Esophagus squamous epithelium (tissue), 5 donors: ENCODE measurements at places on chromosomes 5 and 9.

- DNase-seq = no peak
Observed at GRCh38 chr9:134951461-134951860, 33.7 kb upstream of the FCN1 start.

DNA sequence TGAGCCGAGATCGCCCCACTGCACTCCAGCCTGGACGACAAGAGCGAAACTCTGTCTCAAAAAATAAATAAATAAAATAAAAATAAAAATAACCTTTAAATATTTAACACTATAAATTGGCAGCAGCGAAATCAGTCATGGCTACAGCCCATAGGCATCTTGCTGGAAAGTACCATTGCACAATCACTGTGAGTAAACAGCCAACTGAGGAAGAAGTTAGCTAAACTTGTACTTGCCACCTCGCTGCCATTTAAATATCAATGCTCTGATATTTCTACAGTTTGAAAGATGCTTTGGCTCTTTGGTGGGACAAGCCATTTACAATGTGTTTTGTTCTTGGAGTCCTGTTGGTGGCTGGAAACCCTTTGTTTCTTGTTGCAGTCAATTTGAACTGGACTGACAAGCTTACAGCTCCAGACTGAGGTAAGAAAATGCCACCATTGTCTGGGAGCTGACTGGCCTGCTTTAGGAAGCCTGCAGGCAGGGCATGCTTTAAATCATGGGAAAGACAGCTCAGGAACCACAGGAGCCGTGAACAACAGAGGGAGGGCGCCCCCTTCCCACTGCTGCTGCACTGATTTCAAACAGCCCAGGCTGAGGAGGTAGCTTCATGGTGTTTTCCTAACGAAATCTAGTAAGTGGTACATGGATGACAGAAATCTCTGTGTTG, 322.8 kb upstream of the RFX3 start:
- DNase-seq = no peak

DNA sequence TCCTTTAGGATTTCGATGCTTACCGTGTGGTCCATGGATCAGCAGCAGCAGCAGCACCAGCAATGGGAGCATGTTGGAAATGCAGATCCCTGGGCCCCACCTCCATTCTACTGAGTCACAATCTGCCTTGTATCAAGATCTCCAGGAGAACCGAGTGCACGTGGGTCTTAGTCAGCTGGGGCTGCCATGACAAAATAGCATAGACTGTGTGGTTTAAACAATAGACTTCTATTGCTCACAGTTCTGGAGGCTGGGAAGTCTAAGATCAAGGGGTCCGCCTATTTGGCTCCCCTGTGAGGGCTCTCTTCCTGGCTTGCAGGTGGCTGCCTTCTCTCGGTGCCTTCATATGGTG, 1.3 kb upstream of the PROP1 start:
- no peak for DNase-seq

DNA sequence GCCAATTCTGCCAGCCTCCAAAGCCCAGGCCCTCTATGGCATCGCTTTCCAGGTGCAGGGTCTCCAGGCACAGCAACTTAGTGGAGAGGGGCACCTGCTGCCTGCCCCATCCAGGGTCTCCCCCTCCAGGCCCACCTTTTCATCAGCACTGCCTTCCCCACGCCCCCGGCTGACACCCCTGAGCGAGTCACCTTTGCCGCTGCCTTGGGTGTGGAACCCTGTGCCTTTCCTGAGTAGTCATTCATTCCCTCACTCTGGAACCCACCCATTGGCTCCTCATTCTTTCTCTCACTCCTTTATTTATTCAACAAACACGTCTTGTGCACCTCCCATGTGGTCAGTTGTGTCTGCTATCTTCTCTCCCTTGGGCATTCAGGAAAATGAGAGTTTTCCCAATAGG, 14.5 kb upstream of the RPL26L1 start:
- no peak for DNase-seq

DNA sequence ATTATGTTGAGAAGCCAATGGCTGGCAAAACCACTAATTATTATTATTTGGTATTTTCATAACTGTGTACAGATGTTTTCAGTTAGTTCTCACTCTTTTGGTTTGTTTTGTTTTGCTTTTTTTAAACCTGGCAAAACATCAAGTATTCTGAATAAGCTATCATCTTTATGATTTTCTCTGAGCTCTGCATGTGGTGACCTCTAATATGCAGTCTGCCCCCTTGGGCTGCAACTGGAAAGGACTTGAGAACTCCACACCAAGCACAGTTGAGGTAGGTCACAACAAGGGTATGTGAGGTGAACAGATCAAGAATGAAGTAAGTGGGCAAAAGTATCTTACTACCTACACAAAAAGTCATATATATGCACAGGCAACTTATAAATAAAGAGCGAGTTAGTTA, 202.2 kb downstream of the NFIB start:
- DNase-seq = no peak

DNA sequence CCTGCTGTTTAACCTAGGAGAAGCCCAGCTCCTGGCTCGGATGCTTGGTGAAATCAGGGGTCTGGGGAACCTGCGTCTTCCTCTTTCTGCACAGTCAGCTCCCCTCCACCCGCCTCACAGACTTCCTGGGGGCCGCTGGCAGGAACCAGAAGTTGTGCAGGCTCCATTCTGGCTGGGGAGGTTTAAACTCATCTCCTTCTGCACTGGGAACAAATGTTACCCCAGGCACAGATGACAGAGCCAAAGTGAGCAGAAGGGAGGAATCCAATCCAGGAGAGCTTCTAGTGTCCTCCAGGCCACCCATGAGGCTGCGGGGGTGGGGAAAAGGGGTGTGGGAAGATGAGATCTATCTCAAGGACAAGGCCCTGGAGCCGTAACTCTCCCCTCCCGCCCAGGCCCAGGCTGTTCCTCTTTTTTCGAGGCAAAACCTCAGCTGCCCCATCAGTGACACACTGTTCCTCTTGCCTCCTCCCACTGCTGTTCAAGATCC, 31.2 kb downstream of the KCNMB1 start:
- peak; percentile 22 for DNase-seq

DNA sequence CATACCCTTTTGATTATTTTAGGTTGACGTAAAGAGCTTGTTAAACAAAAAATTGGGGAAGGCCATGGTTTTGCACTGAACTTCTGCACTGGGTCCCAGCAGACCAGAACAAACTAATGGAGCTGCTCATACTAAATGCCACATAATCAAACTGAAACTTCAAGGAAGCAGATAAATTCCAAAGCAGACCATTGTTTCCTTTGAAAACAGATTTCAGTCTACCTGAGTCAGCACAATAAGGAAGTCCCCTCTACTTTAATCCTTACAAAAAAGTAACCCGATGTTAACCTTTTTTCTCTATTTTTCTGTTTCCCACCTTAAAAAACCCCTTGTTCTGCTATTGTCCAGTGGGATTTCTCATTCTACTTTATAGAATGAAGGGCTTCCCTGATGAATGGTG, 39.2 kb downstream of the WDR36 start:
- no peak for DNase-seq

- DNase-seq = no peak
Observed at GRCh38 chr5:142324136-142324870, 518 bp downstream of the SPRY4 start.

DNA sequence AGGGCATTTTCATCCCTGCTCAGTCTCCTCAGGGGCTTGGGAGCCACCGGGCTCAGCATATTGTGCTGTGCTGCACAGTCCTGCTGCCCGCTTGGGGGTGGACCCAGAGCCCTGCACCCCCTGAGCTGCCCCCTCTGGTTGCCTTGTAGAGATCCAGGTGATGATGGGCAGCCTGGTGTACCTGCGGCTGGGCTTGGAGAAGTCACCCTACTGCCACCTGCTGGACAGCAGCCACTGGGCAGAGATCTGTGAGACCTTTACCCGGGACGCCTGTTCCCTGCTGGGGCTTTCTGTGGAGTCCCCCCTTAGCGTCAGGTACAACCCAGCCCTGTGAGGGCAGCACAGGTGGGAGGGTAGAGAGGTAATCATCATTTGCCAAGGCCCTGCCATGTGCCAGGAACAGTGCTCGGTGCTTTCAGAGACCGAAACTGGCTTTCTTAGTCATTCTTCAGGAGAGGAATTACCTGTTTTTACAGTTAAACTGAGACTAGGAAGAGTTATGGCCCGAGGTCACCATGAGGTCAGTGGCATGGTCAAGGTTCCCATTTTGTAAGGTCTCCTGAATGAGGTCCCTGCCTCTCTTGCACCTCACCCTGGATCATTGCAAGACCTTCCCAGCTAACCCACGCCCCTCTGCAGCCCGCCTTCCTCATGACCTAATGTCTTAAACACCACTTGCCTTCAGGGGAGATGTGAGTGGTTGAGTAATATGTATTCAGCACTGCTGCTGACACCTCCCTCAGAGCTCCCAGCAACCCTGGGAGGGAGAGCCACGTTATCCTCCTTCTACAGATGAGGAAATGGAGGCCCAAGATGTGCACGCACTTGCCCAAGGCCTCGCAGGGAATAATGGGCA, 7.5 kb downstream of the NHP2 start:
- DNase-seq = no peak

GRCh38 chr9:70806875-70807274, 314.5 kb downstream of the TRPM3 start:
- DNase-seq = no peak

DNA sequence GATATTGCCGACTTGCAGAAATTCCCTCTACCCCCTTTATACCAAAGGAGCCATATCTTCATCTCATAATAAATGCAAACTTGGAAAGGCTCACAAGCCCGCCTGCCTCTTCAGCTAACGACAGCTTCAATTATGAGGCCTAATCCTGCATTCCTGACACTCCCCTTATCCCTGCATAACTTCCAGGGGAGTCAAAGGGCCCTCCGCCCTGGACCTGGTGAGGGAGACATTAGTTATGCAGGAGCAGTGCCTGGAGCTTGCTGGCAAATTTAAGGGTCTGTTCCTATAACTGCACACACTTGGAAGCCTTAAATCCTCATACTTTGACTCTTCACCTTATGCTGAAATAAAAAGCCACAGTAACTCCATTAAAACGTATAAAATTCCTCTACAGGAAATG, 617.9 kb downstream of the BNC2 start:
- DNase-seq = no peak

DNA sequence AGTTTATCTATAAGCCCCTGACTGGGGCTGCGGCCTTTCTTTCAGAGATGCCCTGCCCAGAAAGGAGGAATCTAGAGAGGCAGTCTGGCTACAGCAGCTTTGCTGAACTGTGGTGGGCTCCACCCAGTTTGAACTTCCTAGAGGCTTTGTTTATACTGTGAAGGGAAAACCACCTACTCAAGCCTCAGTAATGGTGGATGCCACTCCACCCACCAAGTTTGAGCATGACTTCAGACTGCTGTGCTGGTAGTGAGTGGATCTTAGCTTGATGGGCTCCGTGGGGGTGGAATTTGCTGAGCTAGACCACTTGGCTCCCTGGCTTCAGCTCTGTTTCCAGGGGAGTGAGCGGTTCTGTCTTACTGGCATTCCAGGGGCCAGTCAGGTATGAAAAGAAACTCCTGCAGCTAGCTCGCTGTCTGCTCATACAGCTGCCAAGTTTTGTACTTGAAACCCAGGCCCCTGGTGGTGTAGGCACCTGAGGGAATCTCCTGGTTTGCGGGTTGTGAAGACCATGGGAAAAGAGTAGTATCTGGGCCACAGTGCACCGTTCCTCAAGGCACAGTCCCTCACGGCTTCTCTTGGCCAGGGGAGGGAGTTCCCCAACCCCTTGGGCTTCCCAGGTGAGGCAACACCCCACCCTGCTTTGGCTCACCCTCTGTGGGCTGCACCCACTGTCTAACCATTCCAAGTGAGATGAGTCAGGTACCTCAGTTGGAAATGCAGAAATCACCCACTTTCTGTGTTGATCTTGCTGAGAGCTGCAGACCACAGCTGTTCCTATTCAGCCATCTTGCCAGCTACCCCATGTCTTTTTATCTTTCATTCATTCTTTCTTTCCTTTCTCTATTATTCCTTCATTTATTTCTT, 211.8 kb upstream of the C9orf72 start:
- no peak for DNase-seq

- DNase-seq = no peak
Observed at GRCh38 chr5:91937121-91937520, 554.0 kb upstream of the ARRDC3 start.

- no peak for DNase-seq
Observed at GRCh38 chr5:6760686-6761085, 47.5 kb downstream of the TENT4A start.

DNA sequence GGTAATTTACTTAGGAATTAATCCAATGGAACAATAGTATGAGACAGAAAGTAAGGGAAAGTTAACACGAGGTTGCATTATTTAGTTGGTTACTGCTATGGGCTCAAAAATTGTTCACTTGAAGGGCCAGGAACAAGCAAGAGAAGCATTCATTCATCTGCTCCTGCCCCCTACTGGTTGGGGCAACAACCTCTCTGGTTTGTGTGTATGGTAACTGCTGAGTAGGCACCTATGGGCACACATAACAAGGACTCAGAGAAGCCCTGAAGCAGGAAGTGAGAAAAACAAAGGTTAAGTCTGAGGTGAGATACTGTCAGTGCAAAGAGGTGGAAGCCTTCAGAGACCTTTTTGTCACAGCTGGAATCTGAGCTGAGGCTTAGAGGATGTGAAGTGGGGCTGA, 34.4 kb upstream of the RANBP6 start:
- DNase-seq = no peak

DNA sequence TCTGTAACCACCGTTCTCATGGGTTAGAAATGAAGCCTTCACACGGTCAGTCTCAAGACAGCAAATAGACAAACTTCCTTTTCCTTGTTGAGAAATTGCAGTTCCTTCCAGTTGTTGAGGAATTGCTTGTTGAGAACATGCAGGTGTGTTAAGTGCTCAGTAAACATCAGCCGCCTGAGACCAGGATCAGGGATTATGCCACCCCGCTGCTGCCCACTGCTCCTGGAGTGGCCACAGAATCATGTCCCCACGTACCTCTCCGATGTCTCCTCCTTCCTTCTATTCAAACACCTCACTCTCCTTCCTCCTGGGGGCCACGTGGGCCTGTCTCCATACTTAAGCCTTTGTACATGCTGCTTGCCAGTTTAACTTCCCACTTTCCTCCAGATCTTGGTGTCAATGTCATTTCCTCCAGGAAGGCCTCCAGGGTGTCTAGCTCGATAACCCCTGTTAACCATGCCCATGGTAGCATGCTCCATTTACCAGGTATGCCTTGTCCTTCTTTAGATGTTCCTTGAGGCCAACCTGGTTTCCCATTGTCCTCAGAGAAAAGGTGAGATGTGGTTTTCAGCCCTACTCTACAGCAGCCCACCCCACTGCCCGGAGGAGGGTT, 33.8 kb upstream of the RPL26L1 start:
- no peak for DNase-seq

DNA sequence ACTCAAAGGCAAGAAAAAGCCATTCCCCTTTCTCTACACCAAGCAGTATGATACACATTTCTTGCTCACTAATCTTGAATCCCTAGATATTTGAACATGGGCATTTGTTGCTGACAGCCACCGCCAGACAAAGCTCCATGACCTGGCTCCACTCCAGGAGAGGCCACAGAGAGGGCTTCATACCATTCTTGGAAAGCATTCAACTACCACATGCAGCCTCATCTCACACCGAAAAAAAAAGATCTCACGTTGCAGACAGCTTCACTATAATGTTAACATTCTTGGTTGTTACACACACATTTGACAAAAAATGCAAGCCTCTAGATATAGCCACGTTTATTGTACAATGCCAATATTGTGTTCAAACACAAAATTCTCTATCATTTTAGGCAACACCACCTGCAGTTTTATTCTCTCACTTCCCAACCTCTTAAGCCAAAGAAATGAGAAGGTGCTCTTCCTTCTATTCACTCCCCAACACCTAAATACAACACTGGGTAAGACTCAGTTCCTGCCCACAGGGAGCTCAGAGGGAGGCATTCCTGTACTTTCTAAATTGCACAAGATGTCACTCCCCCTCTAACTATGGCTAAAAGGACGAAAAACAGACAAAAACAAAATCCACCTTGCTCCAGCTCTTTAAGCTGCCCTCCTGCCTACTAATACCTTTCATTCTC, 222.4 kb downstream of the TSSK1B start:
- DNase-seq = no peak

- no peak for DNase-seq
Observed at GRCh38 chr9:32258482-32258881, 126.0 kb upstream of the ACO1 start.
